ENCODE measurements at places on chromosomes 5 and 9.

- DNase-seq = no peak
These were observed 73.7 kb downstream of the RCL1 start for GRCh38 chr9:4866239-4866969.

DNA sequence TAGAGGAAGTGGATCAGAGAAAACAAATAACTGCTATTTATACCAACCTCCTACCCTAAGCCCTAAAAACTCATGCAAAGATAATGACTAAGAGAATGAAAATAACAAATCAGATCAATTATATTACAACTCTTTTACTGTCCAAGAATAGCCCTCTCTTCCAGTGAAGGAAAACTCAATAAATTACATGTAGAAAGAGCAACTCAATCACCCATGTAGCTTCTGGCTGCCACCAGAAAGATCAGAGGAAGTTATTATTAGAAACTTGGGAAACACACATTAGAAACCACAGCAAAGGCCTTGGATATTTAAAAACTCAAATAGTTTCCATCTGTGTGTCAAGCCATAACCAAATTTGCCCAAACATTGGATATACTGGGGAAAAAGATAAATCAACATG is 134.0 kb upstream of the TARS1 start:
- DNase-seq = no peak

GRCh38 chr5:1732238-1732941 is 67.2 kb downstream of the MRPL36 start:
- DNase-seq = no peak

DNA sequence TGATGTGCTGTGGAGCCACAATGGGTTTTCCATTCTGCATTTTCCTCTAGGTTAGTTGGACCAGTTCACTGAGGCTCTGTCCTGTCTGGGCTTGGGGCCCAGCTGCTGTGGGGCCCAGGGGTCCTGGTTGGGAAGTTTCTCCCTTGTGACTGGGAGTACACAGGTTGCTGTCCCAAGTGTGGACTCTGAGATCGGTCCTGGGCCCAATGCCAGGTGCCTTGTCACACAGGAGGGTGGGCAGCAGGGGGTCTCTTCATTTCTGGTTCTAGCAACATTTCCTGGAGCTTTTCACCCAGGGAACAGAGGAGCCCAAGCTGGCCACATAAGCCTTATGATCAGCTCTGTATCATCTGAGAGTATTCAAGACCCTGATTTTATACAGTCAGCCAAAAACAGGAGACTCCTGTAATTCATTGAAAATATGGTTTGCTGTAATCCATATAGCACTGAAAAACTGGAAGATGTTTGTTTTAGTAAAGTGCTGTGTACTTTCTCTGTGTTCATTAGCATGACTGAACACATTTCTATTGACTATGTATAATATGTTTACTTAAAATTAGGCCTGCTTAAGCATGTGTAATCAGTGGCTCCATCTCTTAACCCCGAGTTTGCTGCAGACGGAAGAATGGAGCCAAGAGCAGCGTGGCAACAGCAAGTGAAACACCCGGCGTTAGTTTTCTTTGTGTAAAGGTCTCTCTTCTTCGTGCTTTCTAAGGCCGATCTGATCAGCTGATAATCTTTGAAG is 62.5 kb downstream of the MVB12B start:
- no peak for DNase-seq

DNA sequence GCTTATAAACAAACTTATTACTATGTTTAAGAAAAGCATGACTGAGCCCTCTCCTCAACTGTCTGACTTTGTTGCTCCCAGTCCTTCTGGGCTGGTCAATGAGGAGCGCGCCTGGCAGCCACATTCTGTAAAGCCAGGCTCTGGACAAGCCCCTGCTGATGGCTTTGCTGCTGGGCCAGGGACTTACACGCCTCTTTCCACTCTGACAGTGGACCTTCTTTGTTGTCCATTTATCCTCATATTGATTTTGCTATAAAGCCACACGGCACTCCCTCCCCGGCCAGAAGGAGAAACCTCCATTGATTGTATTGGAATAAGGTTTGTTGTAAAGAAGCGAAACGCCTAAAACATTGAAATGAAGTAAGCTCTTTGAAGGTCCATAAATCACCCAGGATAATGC is 50.6 kb downstream of the C5orf15 start:
- no peak for DNase-seq

- no peak for DNase-seq
These were observed 410.7 kb downstream of the DNAH5 start for GRCh38 chr5:13533833-13534232.

DNA sequence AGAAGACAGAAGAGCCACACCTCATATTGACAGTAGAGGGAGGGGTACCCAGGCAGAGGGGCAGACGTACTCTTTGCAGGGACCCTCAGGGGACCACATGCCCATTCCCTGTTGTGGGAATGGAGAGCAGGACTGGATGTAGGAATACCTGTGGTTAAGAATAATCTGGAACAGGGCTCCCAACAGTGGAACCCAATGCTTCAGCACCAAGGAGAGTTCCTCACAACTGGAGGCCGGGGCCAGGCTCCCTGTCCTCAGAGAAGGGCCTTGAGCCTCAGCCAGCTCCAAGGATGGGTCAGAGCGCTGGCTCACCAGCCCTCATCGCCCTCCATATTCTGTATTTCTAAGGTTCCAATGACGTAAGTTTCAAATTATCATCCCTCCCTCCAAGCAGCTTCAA is 7.4 kb upstream of the SHC3 start:
- DNase-seq = no peak

DNA sequence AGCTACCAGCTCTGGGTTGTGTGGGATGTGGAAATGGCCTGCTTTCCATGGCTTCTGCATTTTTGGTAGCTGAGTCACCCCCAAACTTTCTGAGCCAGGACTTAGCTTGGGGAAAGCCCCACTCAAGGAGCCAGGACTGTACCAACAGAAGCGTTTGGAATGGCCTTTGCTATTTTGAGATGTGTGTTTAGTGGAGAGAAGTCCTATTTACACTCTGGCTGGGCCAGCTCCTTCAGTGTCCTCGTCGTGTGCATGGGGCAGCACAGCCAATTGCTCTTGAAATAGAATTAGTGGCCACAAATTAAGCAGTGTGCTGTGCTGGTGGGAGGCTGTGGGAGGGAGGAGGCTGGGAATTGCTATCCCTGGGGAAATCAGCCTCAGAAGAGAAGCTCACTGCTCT is 51.6 kb downstream of the ENTREP1 start:
- no peak for DNase-seq

GRCh38 chr9:77013206-77013931 is 6.1 kb upstream of the FOXB2 start:
- no peak for DNase-seq

GRCh38 chr9:15157381-15157780 is 149.6 kb downstream of the TTC39B start:
- DNase-seq = no peak

- DNase-seq = no peak
These were observed 74.1 kb downstream of the SERINC5 start for GRCh38 chr5:80181618-80182211.

GRCh38 chr9:122936464-122936863 is 4.4 kb upstream of the RABGAP1 start:
- no peak for DNase-seq

DNA sequence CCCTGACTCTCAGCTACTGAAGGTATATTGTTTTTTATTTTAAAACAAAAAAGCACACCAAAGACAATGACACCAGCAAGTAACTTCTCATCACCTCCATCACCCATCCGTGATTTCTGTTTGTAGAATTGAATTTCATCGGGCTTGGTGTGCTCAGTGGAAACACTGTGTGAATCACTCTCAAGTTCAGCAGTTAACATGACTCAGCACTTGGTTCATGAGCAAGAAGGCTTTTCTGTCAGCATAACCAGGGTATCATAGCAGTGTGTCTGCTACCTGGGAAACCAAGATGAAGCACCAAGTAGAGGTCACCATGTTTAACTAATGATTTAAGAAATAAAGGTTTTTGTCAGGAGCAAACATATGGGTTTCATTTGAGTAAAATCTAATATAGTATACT is 123.7 kb downstream of the INSYN2B start:
- no peak for DNase-seq

GRCh38 chr5:172436078-172436878 is 18.0 kb downstream of the SH3PXD2B start:
- no peak for DNase-seq

- DNase-seq = no peak
These were observed 444.8 kb downstream of the BNC2 start for GRCh38 chr9:16425562-16426231.

- DNase-seq = no peak
These were observed 25.6 kb upstream of the GTF3C5 start for GRCh38 chr9:133004999-133005760.

GRCh38 chr5:123033157-123033671 is 3.3 kb downstream of the PPIC start:
- no peak for DNase-seq

GRCh38 chr5:144189800-144190429 is 19.2 kb downstream of the KCTD16 start:
- DNase-seq = peak; percentile 46

- DNase-seq = no peak
These were observed 132.1 kb downstream of the CDH18 start for GRCh38 chr5:19855931-19856330.

DNA sequence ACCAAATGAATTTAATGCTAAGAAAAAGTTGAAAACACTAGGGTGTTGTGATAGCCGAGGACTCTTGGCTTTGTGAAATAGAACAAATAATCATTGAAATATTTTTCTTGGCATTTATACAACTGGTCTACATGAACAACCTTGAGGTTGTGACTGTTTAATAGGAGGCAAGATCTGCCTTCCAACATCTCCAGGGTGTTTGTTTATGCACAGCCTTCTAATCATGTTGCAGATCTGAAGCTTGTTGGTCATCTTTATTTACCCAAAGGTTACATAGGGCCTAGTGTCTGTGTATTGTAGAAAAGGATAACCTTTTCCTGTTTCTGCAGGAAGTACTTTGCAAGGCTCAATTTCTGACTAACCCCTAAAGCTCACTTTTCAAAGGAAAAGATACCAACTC is 65.2 kb upstream of the RANBP3L start:
- DNase-seq = no peak

- DNase-seq = no peak
These were observed 656 bp upstream of the DMRT3 start for GRCh38 chr9:975740-976257.

DNA sequence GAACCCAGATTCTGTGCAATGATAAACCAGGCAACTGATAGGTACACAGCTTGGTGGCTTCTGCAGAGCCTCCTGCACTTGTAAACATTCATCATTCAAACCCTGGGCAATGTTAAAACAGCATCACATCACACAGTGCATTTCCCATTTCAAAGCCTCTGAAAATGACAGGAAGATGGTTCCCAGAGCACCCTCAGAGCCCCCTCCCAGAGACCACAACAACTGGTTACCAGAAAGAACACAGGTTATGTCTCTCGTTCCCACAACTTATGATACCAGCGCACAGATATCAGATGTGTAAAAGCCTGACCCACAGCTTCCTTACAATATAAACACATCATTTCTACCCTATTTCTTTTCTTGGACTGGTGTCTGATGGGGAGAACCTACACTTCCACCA is 248.7 kb downstream of the AUH start:
- no peak for DNase-seq

DNA sequence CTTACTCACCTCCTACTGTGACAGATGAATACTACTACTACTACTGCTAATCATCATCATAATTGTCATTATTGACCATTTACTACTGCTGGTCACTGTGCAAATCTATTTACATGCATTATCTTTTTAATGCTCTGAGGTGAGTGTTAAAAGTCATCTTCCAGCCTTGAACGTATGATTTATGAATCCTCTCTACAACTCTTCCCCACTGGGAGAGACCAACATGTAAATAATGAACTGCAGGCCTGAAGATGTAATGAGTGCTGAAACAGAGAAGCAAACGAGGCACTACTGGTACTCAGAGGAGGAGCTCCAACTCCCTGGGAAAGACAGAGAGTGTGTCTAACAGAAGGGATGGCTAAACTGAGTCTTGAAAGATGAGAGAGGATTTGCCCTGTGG is 95.4 kb downstream of the JAKMIP2 start:
- no peak for DNase-seq

DNA sequence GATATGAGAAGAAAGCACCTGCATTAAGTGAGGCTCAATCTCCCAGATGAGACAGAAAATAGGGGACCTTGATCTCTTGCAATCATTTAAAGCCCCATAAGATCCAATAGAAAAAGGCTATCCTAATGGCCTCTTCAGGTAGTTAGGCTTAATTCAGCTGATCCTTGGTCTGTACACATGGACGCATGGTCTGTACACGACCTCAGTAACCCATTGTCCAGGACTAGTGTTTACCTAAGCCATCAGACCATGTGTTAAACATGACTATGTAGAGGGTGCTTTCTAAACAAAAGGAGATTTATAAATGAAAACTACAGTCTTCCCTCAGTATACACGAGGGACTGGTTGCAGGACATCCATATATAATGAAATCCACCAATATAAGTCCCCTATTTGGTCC is 7.5 kb downstream of the MARCHF3 start:
- DNase-seq = no peak

DNA sequence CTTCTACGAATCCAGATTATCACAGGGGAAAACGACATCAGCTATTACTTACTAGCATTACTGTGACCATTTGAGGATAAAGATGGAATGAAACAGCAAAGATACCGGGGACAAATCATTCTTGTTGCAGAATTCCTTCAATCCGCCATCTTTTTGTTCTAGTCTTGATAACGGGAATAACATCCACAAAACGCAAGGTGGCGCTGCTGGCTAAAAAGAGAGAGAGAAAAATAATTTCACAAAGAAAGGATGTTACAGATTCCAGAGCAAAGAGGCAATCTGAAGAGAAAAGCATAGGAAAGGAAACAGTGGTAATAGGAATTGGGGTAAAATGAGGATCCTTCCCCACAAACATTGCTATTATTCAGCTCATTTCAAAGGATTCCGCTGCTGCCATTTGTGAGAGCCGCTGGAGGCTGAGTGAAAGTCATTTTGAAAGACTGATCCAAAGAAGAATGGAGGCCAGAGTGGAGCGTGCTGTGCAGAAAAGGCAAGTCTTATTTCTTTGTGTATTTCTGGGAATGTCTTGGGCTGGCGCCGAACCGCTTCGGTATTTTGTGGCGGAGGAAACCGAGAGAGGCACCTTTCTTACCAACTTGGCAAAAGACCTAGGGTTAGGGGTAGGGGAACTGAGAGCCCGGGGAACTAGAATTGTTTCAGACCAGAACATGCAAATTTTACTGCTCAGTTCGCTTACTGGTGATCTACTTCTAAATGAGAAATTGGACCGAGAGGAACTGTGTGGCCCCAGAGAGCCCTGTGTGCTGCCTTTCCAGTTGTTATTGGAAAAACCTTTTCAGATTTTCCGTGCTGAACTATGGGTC is at the start of gene PCDHB7:
Gene PCDHB7, plus strand, starts transcription at position 264 of the 824 bp plus-strand sequence. Its CDS starts 192 bp downstream, at position 456.
- no peak for DNase-seq

GRCh38 chr5:40755093-40755406 is 711 bp downstream of the TTC33 start:
- DNase-seq = peak; percentile 42

DNA sequence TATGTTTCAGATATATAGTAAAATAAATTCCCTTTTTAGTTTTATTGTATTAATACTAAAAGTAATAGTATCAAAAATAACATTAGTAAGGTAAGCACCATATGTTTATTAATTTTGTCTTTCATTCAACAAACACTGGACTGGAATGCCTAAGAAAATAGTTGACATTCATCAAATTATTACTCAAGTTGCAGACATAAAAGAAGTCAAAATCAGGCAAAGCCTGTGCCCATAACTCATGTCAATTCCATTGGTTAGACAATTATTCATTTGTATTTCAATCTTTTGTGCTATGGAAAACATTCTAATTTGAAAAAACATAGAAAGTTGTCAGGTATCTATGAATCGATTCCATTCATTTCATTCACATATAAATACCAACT is 158.9 kb downstream of the CEMIP2 start:
- DNase-seq = no peak

Measured in stimulated activated CD4-positive, alpha-beta T cell treated with anti-CD3 and anti-CD28 coated beads, Interleukin-1b, Interleukin-23, amount 100 ng/mL, for 24 hours (primary cell).